Thymus (tissue), 14 donors: ENCODE measurements at places on chromosomes 4 and X. TPM values are rescaled to one million over a fixed set of nuclear protein-coding genes. Genes with fewer than 3 reads are reported as not detected.

DNA sequence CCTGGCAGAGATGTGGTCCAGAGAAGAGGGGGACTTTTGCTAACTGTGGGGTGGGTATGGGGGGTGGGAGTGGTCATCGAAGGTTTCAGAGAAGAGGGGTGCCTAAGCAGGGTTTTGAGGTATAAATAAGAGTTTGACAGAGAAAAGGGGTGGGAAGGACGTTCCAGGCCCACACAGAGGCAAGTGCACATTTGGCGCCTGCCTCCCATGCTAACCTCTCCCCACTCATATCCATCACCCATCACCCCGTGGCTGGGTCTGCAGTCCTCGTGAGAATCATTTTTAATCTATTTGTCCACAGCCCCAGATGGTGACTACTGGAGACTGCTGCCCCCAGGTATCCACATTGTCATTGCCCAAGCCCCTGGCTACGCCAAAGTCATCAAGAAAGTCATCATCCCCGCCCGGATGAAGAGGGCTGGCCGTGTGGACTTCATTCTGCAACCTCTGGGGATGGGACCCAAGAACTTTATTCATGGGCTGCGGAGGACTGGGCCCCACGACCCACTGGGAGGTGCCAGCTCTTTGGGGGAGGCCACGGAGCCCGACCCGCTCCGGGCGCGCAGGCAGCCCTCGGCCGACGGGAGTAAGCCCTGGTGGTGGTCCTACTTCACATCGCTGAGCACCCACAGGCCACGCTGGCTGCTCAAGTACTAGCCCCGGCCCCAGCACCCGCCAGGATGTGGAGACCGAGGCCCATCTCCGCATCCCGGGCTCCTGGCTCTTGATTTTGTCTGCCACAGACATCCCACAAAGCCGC lies 26.6 kb downstream of the CPZ start:
- no peak for DNase-seq

DNA sequence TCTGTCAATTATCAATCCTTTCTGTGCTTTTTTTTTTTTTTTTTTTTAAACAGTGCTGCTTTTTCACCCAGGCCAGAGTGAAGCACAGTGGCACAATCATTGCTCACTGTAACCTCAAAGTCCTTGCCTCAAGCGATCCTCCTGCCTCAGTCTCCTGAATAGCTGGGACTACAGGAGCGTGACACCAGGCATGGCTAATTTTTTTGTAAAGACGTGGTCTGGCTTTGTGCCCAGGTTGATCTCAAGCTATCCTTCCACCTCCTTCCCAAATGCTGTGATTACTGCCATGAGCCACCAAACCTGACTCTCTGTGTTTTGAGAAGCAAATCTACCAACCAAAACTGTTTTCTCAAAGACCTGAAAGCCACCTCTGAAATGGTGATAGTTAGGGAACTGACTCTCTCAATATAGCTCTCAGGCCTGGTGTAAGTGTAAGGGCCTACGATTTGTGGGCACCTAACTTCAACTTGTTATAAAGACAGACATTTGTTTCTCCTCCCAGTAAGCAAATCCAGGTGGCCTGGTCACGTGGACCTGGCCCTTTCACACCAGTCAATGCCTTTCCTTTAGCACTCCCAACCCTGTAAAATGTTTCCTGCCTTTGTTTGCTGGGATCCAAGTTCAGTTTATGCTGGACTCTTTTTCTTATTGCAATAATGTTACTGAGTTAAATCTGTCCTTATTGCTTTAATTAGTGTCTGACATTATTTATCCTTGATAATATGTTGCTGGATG lies 2015.9 kb downstream of the PCDH7 start:
- DNase-seq, result no peak

GRCh38 chrX:129690435-129690834 lies 35.7 kb upstream of the APLN start:
- DNase-seq, result no peak

DNA sequence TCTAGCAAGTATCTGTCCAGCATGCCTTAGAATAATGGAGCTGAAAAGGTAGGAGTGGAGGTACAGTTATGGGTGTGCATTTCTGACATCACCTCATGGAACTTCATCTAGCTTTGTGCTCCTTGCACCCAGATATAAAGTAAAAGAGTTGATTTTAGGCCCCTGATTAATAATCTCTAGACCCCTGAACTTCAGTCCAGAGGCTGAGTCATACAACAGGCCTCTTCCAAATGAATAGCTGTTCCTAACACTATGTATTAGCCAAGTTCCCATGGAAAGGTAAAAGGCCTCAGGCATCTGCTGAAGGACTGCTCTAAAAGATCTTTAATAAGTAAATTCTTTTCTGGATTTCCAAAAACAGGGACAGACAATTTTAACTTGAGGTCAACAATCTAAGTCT lies 16.2 kb downstream of the TBC1D9 start:
- DNase-seq, result no peak

GRCh38 chr4:148834804-148835631 lies 392.8 kb upstream of the NR3C2 start:
- DNase-seq, result no peak

The CT45A1 gene
- not detected for total RNA-seq
